HuH-7.5 (cell line): ENCODE measurements at places on chromosomes 12 and 14.
A peak's percentile ranks its signal among the peaks of the same experiment; 100 is the strongest.

GRCh38 chr12:132071040-132071810 is 72.9 kb downstream of the DDX51 start:
- no peak for DNase-seq

DNA sequence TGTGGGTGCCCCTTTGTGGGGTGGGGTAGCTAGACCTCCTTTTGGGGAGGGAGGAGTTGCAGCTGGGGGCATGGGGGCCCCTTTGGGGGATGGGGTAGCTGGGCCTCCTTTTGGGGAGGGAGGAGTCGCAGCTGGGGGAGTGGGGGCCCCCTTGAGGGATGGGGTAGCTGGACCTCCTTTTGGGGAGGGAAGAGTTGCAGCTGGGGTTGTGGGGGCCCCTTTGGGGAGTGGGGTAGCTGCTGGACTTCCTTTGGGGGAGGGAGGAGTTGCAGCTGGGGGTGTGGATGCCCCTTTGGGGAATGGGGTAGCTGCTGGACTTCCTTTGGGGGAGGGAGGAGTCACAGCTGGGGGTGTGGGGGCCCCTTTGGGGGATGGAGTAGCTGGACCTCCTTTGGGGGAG is 7.0 kb downstream of the NACA start:
- DNase-seq, result no peak

- DNase-seq, result no peak
Observed at GRCh38 chr12:25719505-25719904, 166.4 kb upstream of the LMNTD1 start.

DNA sequence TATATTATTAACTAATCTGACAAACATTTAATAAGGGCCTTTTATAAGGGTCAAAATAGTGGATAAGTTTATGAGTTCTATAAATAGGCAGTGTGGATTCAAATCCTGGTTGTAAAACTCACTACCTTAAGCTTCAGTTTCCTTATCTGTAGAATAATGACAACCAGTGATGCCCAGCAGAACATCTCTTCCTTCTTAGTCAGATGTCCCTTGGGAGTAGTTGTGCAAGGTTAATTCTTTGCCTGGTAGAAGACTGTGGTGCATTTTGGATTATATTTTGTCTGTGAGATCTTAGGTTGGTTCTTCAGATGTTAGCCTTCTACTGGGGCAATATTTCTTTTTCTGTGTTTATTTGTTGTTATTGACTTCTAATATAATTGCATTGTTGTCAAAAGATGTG is 59.5 kb downstream of the ARID2 start:
- no peak for DNase-seq

DNA sequence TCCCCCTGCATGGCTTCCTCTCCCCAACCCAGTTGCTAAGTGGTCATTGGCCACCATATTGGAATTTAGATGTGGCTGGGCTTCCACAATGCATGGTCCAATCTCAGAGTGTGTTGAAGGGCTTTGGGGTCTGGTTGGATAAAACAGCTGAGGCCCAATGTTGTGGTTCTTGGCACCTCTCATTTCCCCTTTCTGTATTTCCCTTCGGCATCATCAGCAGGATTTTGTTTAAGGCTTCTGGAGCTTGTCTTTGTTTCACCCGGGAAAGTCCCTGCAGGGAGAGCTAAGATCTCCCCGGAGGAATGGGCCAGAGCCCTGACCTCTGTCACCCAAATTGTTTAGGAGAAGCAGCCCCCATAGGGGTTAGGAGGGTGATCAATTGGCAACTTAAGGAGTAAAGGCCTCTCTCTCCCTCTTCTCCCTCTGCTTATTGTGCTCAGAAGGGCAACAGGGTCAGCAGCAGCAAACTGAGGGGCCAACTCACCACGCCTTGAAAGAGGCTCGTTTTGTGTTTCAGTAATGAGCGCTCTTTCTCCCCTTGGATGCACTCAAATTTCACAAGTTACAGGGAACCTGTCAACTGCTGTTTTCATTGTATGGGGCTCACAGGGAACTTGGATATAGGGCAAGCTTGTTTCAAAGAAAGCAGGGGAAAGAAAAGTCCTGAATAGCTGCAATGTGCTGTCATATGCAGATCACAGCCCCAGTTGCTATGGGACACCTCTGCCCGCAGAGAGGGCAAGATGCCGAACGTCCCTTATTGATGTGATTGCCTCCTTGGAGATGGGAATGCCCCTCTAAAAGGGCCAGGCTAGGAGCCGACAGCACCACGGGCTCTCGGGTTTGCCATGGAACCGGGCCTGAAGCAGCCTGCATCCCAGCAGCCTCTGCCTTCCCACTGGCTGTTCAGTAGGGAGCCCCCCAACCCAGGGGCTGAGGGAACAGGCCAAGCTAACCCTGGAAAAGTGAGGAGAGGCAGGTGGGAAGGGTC is 223.7 kb downstream of the ZFP36L1 start:
- DNase-seq, result no peak

DNA sequence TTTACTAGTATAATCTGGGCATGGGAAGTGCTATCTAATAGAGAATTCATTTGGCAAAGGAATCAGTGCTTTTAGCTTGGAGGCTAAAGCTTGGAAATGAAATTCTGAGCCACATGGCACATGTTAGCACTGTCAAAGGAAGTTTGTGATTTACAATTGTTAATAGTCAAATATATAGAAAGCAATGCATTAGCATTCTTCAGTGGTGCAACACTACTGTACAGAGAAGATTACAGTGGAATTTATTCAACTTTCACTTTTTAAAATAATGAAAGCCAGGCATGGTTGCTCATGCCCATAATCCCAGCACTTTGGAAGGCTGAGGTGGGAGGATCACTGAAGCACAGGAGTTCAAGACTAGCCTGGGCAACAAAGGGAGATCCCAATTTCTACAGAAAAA is 45.9 kb downstream of the PAX9 start:
- no peak for DNase-seq

DNA sequence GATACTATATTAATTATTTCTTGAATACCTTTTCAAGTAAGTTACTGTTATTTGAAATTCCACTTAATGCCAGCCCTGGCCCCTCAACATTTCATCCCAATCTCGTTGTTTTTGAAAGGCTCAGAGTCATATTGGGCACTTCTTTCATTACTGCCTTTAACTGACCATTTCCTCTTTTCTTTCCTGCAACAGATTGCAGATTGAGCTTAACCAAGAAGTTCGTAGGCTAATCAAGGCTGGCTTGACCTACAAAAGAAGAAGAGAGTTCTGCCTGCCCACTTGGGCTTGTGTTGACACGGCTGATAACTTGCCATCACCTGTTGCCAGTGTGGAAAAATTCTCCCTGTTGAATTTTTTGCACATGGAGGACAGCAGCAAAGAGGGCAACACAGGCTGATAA is 91.0 kb downstream of the FLRT2 start:
- no peak for DNase-seq

DNA sequence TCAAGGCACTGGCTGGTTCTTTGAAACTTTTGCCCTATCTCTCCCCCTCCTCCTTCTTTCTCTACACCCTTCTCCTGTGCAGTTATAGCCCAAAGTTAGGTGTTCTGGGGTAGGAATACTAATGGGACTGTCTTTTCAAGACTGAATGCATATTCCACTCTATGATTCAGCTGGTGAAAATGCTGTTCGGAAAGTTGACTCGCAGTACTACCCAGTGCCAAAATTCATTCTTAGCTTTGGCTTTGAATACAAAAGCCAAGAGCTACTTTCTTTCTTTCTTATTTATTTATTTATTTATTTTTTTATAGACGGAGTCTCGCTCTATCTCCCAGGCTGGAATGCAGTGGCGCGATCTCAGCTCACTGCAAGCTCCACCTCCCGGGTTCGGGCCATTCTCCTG is 249.2 kb downstream of the ETNK1 start:
- no peak for DNase-seq

DNA sequence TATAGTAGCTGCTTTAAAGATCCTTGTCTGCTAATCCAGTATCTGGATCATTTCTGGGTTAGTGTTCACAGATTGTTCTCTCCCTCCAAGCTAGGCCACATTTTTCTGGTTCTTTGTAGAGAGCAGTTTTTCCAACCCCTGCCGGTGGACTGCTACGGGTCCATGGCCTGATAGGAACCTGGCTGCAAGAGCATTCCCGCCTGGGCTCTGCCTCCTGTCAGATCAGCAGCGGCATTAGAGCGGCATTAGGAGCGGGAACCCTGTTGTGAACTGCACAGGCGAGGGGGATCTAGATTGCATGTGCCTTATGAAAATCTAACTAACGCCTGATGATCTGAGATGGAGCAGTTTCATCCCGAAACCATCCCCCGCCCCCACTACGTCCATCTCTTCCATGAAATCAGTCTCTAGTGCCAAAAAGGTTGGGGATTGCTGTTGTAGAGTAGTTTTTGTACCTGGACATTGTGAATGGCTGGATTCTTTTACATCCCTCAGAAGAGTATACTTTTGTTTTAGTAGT is 50.4 kb downstream of the MYRFL start:
- no peak for DNase-seq

GRCh38 chr12:39503439-39503838 is 60.5 kb upstream of the KIF21A start:
- DNase-seq, result no peak

- no peak for DNase-seq
Observed at GRCh38 chr12:71474791-71475190, 35.2 kb downstream of the LGR5 start.

GRCh38 chr14:69715725-69716477 is 51.0 kb upstream of the SRSF5 start:
- DNase-seq, result no peak

DNA sequence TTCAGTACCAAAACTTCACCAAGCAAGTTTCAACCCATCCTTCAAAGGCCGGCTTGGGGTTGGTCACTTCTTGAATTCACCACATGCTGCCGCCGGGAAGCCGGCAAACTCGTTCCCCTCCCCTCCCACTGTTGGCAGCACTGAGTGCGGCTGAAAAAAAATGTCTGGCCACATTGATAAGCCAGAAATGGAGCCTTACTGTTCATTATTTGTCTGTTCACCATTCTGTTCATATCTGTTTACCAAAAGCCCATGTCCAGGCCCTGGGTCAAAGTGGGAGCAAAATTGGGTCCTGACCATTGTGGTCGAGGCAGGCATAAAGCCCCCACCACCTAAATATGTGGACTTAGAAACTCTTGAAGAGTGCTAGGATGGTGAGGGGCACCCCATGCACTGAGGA is 7.3 kb upstream of the HSP90AA1 start:
- no peak for DNase-seq

- no peak for DNase-seq
Observed at GRCh38 chr14:89408907-89409700, 7.9 kb downstream of the FOXN3 start.

GRCh38 chr14:32826404-32827082 is 112.1 kb upstream of the NPAS3 start:
- DNase-seq, result no peak

DNA sequence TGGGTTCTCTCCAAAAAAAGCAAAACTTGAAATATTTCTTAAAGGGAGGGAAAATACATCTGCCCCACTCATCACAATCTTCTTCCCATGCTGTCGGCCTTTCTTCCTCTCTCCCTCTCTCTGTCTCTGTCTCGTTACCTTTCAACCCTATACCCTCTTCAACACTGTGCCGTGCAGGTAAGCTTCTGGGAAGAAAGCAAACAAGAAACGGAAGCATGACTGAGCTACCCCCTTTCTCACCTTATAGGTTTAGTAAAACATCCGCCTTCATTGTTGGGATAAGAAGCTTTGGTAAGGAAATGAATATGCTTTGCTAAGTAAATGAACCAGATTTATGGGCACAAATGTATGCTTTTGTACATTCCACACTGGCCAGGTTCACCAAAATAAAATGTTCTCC is 63.0 kb downstream of the TMEM30B start:
- DNase-seq, result no peak

- no peak for DNase-seq
Observed at GRCh38 chr12:47394070-47394469, 311.8 kb downstream of the RPAP3 start.

DNA sequence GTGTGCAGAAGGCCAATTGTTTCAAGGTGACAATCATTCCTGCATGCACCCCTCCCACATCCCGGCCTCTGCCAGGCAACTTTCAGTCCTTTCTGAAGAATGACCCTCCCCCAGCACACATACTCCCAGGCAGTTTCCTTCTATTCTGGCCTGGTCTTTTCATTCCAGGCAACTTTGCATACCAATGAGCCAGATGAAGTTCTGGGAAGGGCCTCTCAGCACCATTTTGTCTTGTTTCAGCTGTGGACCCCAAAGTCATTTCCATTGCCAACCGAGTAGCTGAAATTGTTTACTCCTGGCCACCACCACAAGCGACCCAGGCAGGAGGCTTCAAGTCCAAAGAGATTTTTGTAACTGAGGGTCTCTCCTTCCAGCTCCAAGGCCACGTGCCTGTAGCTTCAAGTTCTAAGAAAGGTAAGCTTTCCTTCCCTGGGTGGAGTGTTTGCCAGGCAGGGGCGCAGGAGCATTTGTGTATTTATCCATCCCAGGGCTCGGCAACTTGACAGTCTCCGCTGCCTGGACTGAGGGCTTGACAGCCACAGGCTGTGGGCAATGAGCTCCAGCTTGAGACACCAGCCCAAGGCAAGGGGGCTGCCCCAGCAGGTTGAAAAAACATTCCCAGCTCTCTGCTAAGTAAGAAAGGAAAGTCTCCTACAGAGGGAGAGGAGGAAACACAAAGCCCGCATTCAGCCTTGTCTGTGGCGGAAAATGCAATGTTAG is 16.4 kb downstream of the BCL2L14 start:
- no peak for DNase-seq

GRCh38 chr12:49347311-49348193 is 864 bp downstream of the DNAJC22 start:
- DNase-seq, result peak; percentile 99

DNA sequence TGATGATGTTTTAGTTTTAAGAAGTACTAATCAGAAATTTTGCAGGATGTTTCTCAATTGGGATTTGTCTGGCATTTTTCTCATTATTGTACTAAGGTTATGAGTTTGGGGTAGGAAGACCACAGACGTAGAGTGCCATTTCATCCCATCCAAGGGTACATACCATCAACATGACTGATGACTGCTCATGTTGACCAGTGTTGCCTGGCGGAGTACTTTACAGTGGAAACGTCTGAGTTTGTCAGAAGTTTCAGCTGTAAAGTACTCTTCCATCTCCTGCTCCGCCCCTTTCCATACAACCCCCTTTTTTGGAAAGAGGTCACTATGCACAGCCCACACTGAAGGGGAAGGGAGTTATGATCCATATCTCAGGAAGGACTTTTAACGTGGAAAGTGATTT is 74.2 kb downstream of the RCOR1 start:
- DNase-seq, result no peak

- no peak for DNase-seq
Observed at GRCh38 chr12:41106315-41106714, 81.8 kb upstream of the PDZRN4 start.

DNA sequence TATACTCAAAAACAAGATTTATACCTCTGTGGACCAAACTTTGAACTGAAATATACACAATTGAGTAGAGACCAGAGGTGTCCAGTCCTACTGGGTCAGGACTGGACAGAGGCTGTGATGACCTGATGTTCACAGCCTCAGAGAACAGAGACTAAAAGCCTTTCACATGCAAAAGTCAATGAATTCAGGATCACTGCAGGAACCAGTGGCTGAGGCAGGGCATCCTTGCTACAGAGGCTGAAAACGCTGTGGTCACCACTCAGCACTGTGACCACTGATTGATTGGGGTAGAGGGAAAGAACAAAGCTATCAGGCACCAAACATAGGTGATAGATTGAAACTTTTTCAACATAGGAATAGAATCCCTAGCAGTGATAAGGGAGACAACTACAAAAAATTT is 25.1 kb downstream of the GRIP1 start:
- DNase-seq, result no peak
